ENCODE measurements at places on chromosomes 2 and 18. TPM values are rescaled to one million over a fixed set of nuclear protein-coding genes. Genes with fewer than 3 reads are reported as not detected.

UGT1A10 gene
- total RNA-seq: not detected

HOXD9 gene
- not detected for total RNA-seq

SMYD1 gene
- total RNA-seq: not detected

AFTPH gene
- total RNA-seq: 18.9 TPM

DSG4 gene
- 0.04 TPM for total RNA-seq

TFCP2L1 gene
- 3.5 TPM for total RNA-seq

SFTPB gene
- not detected for total RNA-seq

MALT1 gene
- total RNA-seq: 24.2 TPM

ERFE gene
- total RNA-seq: 7.4 TPM

CFC1 gene
- total RNA-seq: not detected

EHD3 gene
- total RNA-seq: 4.4 TPM

ACVR1C gene
- 0.40 TPM for total RNA-seq

NYAP2 gene
- not detected for total RNA-seq

DPP4 gene
- 23.3 TPM for total RNA-seq
